H9 (cell line): ENCODE measurements at places on chromosomes 1 and 21. TPM values are rescaled to one million over a fixed set of nuclear protein-coding genes. Genes with fewer than 3 reads are reported as not detected.

Gene IL23R
- total RNA-seq, result not detected in 2 replicates

Gene OR2T11
- total RNA-seq, result not detected in 2 replicates

Gene CD58
- total RNA-seq, result 4.3 and 4.9 TPM in 2 replicates

Gene TMEM240
- total RNA-seq, result 7.7 and 8.7 TPM in 2 replicates

Gene C1QB
- not detected in 2 replicates for total RNA-seq

Gene IGSF9
- 11.3 and 12.3 TPM in 2 replicates for total RNA-seq

Gene MAP10
- 1.2 and 1.3 TPM in 2 replicates for total RNA-seq

Gene FNBP1L
- 115 and 119 TPM in 2 replicates for total RNA-seq

Gene LAPTM5
- total RNA-seq, result 0.15 and 0.20 TPM in 2 replicates

Gene ECM1
- total RNA-seq, result 0.88 and 1.4 TPM in 2 replicates

Gene KIAA1614
- 0.88 and 1.3 TPM in 2 replicates for total RNA-seq

Gene EXTL1
- 1.0 and 1.1 TPM in 2 replicates for total RNA-seq

Gene ADCY10
- 0.20 TPM in 1 of 2 replicates, not detected in the other for total RNA-seq

Gene CHIA
- not detected in 2 replicates for total RNA-seq

Gene RNF186
- not detected in 2 replicates for total RNA-seq

Gene DNAJC28
- 3.4 and 3.7 TPM in 2 replicates for total RNA-seq

DNA sequence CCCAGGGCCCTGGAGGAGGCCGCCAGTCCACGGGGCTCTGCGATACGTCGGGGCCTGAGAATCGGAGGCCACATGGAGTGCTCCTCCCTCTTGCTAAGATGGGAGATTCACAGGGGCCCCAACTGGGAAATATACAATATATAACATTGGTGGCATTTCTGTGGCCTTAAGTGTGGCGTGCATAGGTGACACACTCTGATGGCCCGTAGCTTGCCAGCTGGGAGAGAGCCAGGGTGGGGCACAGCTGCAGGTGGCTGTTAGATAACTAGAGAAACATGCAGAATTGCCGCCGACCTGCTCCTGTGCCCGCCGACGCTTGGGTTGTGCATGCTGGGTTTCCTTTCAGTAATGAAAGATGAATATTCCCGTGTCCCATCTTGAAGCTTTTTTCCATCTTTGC is 30.1 kb downstream of the UMODL1 start:
- H3K27me3 ChIP-seq, result no peaks in the 10 kb centered on the region
- no peaks in the 10 kb centered on the region; the same call in 1 of the 2 replicates for H3K4me1 ChIP-seq
- H3K4me3 ChIP-seq, result no peak overlapping the region
- no peak overlapping the region for H3K27ac ChIP-seq
- H3K36me3 ChIP-seq, result no peaks in the 10 kb centered on the region; the same call in 2 of the 3 replicates

GRCh38 chr1:90325168-90325567 is 330.3 kb downstream of the ZNF326 start:
- DNase-seq, result no peak
- no peaks in the 10 kb centered on the region for H3K36me3 ChIP-seq
- H3K4me1 ChIP-seq, result peaks cover 3% of the 10 kb centered on the region; the same call in 1 of the 2 replicates
- H3K4me3 ChIP-seq, result no peak overlapping the region
- H3K27ac ChIP-seq, result no peak overlapping the region

GRCh38 chr21:35340273-35340672 is 291.2 kb upstream of the RUNX1 start:
- no peak for DNase-seq
- H3K4me1 ChIP-seq, result no peaks in the 10 kb centered on the region
- H3K27me3 ChIP-seq, result no peaks in the 10 kb centered on the region
- no peak overlapping the region for H3K4me3 ChIP-seq

GRCh38 chr1:115727706-115728249 is 40.7 kb downstream of the CASQ2 start:
- H3K27ac ChIP-seq, result no peak overlapping the region
- no peak overlapping the region for H3K4me3 ChIP-seq
- no peaks in the 10 kb centered on the region for H3K4me1 ChIP-seq
- no peaks in the 10 kb centered on the region for H3K27me3 ChIP-seq
- no peak for DNase-seq

- H3K36me3 ChIP-seq, result no peaks in the 10 kb centered on the region
- no peaks in the 10 kb centered on the region for H3K4me1 ChIP-seq
- no peak overlapping the region for H3K27ac ChIP-seq
- no peak overlapping the region for H3K4me3 ChIP-seq
Observed at GRCh38 chr1:199173356-199173755, 534.5 kb downstream of the PTPRC start.

DNA sequence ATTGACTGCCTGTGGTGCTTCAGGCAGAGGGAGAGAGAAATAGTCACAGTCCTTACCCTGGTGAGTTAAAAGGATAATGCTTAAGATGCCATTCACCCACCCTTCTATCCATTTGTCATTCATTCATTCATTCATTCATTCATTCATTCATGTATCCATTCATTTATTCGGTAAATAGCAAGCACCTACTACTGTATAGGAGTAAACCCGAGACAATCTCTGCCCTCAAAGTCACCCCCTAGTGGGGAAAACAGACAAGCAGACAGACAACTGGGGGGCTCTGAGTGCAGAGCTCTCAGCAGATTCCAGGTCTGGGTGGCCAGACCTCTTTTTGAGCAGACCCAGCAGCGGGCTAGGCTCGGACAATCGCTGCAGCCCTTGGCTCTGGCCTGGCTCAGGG is 14.1 kb upstream of the ACTL8 start:
- H3K27me3 ChIP-seq, result no peaks in the 10 kb centered on the region; the same call in 1 of the 2 replicates
- no peak for DNase-seq
- no peaks in the 10 kb centered on the region for H3K4me1 ChIP-seq
- no peak overlapping the region for H3K4me3 ChIP-seq
- no peak overlapping the region for H3K27ac ChIP-seq

- DNase-seq, result no peak
- H3K27ac ChIP-seq, result no peak overlapping the region
- H3K27me3 ChIP-seq, result no peaks in the 10 kb centered on the region
- no peak overlapping the region for H3K4me3 ChIP-seq
- no peaks in the 10 kb centered on the region for H3K36me3 ChIP-seq
- H3K4me1 ChIP-seq, result no peaks in the 10 kb centered on the region
Observed at GRCh38 chr21:37874904-37875780, 41.1 kb downstream of the KCNJ6 start.

- H3K4me3 ChIP-seq, result no peak overlapping the region
- H3K4me1 ChIP-seq, result no peaks in the 10 kb centered on the region; the same call in 1 of the 2 replicates
- no peak for DNase-seq
Observed at GRCh38 chr1:17460219-17460618, 20.7 kb upstream of the RCC2 start.

GRCh38 chr1:11842154-11843041 is 5.2 kb downstream of the NPPA start:
- H3K4me1 ChIP-seq, result no peaks in the 10 kb centered on the region
- H3K27me3 ChIP-seq, result no peaks in the 10 kb centered on the region
- no peak overlapping the region for H3K27ac ChIP-seq

DNA sequence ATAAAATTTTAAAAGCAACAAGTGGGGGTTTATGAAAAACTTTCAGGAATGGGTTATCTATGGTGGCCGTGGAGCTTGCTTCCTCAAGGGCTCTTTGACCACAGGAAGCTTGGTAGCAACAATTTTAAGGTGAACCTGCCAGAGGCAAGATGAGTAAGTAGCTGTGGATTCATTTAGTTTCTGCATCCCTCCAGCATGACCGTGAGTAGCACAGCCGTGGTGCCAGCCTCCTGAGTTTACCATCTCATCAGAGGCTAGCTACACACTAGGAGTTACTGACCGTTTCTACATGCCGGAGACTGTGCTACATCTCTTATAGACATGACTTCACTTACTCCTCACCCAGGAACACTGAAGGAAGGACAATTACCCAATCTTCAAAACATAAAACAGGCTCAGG is 30.1 kb upstream of the PLEKHG5 start:
- H3K27ac ChIP-seq, result no peak overlapping the region
- peaks cover 19% of the 10 kb centered on the region for H3K36me3 ChIP-seq
- no peaks in the 10 kb centered on the region for H3K27me3 ChIP-seq

DNA sequence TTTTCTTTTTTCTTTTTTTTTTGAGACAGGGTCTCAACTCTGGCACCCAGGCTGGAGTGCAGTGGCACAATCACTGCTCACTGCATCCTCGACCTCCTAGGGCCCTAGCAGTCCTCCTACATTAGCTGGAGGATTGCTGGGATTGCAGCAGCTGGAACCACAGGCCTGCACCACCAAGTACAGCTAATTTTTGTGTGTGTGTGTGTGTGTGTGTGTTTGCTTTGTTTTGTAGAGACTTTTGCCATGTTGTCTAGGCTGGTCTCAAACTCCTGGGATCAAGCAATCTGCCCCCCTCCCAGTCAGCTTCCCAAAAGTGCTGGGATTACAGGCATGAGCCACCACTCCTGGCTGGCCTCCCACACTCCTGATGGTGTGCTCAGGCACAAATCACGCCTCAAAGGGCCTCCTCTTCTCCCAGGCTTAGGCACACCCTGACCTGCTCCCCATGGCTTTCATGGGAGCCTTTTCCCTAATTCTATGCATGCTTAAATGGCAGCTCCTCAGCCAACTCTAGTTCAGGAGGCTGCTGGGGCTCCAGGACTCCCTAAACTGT is 9.4 kb downstream of the FAM229A start:
- no peaks in the 10 kb centered on the region for H3K4me1 ChIP-seq
- H3K27me3 ChIP-seq, result peaks cover 3% of the 10 kb centered on the region; the same call in 1 of the 2 replicates
- H3K27ac ChIP-seq, result no peak overlapping the region

DNA sequence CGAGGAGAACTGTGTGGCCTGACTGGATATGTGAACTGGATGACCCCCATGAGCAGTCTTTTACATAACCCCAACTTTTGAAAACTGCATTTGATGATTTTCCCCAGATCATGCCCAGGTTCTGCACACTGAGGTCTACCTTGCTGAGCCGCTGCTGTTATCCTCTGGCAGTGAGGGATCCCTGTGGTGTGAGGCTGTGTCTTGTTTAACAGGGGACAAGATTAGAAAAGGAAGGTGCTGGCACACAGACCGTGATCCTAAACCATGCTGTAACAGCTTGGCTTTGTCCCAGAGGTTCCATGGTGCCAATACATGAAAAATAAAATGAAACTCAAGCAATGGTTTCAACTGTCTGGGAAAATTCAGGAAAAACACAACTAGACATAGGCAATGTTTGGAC is 134.2 kb downstream of the ZZZ3 start:
- no peak overlapping the region for H3K27ac ChIP-seq
- H3K36me3 ChIP-seq, result no peaks in the 10 kb centered on the region
- H3K4me1 ChIP-seq, result no peaks in the 10 kb centered on the region
- no peak for DNase-seq
- H3K4me3 ChIP-seq, result no peak overlapping the region

DNA sequence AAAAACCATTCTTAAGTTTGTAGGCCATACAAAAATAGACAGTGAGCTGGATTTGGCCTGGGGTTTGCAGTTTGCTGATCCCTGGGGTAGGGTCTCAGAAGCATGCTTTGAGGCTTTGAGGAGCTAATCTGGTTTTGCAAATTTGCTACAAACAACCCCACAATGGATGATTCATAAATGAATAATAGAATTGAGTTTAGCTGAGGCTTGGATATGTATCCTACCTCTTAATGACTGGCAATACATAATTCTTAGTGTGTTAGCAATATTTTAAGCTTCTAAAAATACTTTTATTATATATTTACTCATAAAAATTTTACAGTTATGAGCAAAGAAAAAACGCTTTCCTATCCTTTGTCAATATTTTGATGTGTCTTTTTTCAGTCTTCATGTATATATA is 50.6 kb downstream of the ROR1 start:
- peaks cover 12% of the 10 kb centered on the region for H3K36me3 ChIP-seq
- H3K4me1 ChIP-seq, result peaks cover 8% of the 10 kb centered on the region
- H3K4me3 ChIP-seq, result no peak overlapping the region
- no peak for DNase-seq

DNA sequence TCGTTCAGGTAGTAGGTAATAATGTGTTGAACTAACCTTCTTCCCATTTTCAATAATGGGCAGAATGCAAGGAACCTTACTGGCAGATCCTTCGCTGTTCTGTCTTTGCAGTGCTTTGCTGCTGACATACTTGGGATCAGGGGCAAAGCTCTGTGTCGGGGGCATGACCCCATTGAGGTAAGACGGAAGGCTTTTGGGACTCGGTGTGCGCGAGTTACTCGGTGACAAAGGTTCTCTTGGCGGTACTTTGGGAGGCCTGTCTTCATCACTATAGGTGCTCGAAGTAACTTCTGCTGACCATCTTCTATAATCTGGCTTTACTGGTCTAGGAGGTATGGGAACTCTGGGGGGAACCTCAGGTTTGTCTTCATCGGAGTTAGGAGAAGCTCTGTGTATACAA is 12.7 kb downstream of the ERRFI1 start:
- H3K27ac ChIP-seq, result no peak overlapping the region
- no peak overlapping the region for H3K4me3 ChIP-seq
- DNase-seq, result no peak
- H3K36me3 ChIP-seq, result peaks cover 28% of the 10 kb centered on the region
- H3K4me1 ChIP-seq, result peaks cover 3% of the 10 kb centered on the region; the same call in 1 of the 2 replicates

- DNase-seq, result no peak
- no peaks in the 10 kb centered on the region for H3K4me1 ChIP-seq
- no peak overlapping the region for H3K4me3 ChIP-seq
- H3K27me3 ChIP-seq, result no peaks in the 10 kb centered on the region
Observed at GRCh38 chr1:4549930-4550329, 104.5 kb upstream of the AJAP1 start.

GRCh38 chr1:73205294-73205973 is 923.1 kb upstream of the NEGR1 start:
- H3K36me3 ChIP-seq, result no peaks in the 10 kb centered on the region
- H3K4me1 ChIP-seq, result no peaks in the 10 kb centered on the region; the same call in 1 of the 2 replicates
- peak; percentile 41 for DNase-seq
- no peak overlapping the region for H3K4me3 ChIP-seq

GRCh38 chr1:41642922-41643821 is 158.7 kb upstream of the EDN2 start:
- DNase-seq, result no peak
- no peaks in the 10 kb centered on the region for H3K36me3 ChIP-seq
- no peak overlapping the region for H3K27ac ChIP-seq
- no peaks in the 10 kb centered on the region for H3K4me1 ChIP-seq
- no peak overlapping the region for H3K4me3 ChIP-seq
- H3K27me3 ChIP-seq, result no peaks in the 10 kb centered on the region

DNA sequence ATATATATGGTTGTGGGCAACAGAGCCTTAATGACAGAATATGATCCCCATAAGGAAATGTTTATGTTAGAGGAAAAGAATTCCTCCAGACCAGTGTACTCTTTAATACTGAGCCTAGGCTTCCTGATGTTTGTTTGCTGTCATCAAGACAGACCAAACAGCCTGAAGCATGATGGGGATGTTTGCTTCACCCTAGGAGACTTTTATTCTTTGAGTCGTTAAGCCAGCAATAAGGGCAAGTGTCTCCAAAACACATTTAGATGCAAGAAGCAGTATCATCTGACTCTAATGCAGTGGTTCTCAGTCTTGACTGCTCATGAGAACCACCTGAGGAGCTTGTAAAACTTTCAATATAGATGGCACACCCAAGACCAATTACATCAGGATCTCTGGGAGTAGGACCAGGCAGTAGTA is 33.1 kb downstream of the UBE2U start:
- no peaks in the 10 kb centered on the region for H3K36me3 ChIP-seq
- H3K27me3 ChIP-seq, result no peaks in the 10 kb centered on the region
- no peaks in the 10 kb centered on the region for H3K4me1 ChIP-seq
- H3K4me3 ChIP-seq, result no peak overlapping the region

DNA sequence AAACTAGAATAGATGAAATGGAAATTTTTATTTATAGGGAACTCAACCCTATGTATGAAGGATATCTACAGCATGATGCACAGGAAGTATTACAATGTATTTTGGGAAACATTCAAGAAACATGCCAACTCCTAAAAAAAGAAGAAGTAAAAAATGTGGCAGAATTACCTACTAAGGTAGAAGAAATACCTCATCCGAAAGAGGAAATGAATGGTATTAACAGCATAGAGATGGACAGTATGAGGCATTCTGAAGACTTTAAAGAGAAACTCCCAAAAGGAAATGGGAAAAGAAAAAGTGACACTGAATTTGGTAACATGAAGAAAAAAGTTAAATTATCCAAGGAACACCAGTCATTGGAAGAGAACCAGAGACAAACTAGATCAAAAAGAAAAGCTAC is 7.9 kb downstream of the USP1 start:
- H3K4me3 ChIP-seq, result no peak overlapping the region
- DNase-seq, result no peak
- H3K27ac ChIP-seq, result no peak overlapping the region
